ENCODE measurements at places on chromosomes 12 and 14. TPM values are rescaled to one million over a fixed set of nuclear protein-coding genes. Genes with fewer than 3 reads are reported as not detected.

MMP17 gene
- not detected for total RNA-seq

TAS2R13 gene
- total RNA-seq, result 0.16 TPM

RNASE2 gene
- not detected for total RNA-seq

PPP4R4 gene
- 0.03 TPM for total RNA-seq

DNA sequence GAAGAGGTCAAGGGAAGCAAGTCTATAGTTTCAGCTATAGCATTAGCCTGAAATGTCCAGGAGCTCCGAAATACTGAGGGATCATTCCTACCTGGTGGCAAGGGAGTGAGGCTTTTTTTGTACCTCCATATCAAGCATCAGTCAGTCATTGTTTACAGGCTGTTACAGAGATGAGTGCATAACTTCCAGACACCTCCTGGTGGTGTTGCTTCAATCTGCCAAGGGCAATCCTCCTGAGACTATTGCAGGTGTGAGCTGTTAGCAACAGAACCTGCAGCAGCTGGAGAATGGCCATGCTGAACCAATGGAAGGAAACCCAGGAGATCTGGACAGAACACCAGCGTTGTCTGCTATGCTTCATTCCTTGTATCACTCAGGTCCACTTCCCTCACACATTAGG is 80.0 kb upstream of the SLC8A3 start:
- no peak for DNase-seq

DNA sequence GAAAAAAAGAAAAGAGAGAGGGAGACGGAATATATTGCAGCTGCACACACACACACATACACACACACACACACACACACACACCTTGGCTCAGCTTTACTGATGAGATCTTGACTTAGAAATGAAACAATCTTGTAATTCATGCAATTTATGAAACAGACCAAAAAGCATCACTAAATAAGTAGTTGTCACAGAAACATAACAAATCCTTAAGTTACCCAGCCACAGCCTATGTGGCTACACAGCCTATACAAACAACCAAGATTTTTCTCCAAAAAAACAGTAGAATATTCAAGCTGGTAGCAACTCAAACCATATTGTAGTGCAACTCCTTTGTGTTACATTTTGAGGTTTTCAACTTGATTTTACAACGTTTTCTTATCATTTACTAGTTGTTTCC is 37.9 kb upstream of the GNG2 start:
- DNase-seq, result no peak

DNA sequence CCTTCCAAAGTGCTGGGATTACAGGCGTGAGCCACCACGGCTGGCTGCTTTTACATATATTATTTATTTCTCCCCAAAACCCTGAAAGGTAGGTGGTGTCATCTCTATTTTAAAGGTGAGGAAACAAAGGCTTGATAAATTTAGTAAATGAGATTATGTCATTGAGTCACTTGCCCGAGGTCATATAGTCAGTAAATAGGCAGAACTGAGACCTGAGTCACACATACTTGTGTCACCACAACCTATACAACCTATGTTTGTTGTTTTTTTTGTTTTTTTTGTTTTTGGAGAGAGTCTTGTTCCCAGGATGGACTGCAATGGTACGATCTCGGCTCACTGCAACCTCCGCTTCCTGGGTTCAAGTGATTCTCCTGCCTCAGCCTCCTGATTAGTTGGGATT is 12.8 kb downstream of the TSFM start:
- no peak for DNase-seq

- no peak for DNase-seq
Observed at GRCh38 chr12:102478405-102479098, 1.8 kb downstream of the IGF1 start.

DNA sequence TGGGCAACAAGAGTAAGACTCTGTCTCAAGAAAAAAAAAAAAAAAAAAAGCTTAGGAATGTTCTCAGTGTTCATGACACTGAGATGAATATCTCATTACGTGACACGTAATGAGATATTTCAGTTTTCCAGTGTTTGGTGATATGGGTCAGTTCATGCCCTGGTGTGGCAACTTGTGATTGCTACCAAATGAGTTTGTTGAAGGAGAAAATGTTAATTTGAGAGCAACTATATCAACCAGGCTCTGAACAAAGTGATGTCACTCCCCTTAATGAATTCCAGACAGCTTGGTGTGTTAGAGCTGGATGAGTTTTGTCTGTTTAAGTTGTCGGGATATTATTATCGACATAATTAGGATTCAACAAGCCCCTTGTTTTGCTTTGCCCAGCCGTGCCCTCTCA is 211.7 kb downstream of the DPF3 start:
- no peak for DNase-seq

DNA sequence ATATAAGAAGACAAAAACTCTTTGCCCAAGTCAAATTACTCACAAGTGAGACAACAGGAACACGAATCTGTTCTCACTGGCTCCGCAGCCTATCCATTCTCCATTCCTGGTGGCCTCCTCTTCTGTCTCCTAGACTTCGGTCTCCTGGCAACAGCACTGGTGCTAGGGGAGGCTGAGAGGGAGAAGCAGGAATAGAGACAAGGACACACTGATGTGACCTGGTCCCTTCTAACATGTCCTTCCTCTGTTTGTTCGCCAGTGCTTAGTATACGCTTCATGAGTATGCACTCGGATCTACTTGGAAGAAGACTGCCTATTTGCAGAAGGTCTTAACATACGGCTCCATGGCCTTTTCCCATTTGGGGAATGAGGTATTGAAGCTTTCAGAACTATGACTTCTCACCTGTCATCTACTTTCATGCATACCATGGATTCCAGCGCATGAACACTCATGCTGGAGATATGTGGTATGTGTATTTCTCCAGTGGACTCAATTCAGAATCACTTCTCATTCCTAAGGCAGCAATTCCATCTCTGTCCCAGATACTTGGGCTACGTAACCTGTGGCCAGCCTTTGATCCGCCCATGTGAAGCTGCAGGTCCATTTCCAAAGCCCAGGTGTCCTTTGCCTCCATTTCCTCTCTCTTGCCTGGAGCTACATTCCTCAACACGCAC is 33.9 kb downstream of the BHLHE41 start:
- DNase-seq, result peak; percentile 51

- DNase-seq, result peak; percentile 75
Observed at GRCh38 chr12:67788118-67788517, 139.6 kb downstream of the DYRK2 start.

- no peak for DNase-seq
Observed at GRCh38 chr12:61111218-61111617, 1149.0 kb upstream of the USP15 start.

DNA sequence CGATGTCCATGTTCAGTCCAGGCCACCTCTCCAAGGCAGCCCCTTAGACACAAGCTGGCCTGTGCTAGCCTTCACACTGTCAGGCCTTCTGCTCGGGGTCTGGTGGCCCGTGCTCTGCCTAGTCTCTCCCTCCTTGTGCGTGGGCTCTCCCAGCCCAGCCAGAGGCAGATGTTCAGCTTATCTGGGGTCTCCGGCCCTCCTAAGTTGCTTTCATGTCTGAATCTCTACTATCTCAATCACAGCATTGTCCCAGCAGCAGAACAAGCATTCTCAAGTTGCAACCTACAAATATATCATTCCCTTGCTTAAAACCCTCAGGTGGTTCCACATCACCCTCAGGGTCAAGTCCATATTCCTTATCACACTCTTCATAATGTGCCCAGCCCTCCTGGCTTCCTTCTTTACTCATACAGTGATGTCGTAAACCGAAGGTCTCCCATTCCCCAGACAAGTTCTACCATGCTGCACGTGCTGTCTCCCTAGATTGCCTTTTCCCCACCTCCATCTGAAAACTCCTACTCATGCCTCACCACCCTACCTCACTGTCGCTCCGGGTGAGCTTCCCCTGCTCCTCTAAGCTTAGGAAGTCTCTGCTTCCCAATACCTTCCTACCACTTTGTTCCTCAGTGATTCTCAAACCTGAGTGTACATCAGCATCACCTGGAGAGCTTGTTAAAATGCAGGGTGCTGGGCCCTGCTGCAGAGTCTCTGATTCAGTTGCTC is 1.5 kb downstream of the KRT73 start:
- DNase-seq, result no peak

- DNase-seq, result no peak
Observed at GRCh38 chr14:60317609-60318008, 68.6 kb downstream of the PPM1A start.

DNA sequence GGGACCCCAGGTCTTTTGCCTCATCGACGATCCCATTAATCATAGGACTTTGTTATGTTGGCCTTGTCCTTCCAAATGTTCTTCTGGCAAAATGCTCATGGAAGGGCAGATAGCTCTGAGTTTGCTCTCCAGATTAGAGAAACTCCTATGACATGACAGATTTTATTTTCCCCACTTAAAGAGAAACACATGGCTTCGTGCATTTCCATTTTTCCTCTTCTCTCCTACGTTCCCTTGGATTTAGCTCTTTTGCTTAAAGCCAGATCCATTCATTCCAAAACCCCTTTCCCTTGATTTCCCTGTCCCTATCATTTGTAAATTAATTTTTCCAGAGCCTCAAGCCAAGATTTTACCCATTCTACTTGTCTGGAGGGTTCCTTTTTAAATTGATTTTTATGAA is 2.9 kb downstream of the PRIMA1 start:
- no peak for DNase-seq

DNA sequence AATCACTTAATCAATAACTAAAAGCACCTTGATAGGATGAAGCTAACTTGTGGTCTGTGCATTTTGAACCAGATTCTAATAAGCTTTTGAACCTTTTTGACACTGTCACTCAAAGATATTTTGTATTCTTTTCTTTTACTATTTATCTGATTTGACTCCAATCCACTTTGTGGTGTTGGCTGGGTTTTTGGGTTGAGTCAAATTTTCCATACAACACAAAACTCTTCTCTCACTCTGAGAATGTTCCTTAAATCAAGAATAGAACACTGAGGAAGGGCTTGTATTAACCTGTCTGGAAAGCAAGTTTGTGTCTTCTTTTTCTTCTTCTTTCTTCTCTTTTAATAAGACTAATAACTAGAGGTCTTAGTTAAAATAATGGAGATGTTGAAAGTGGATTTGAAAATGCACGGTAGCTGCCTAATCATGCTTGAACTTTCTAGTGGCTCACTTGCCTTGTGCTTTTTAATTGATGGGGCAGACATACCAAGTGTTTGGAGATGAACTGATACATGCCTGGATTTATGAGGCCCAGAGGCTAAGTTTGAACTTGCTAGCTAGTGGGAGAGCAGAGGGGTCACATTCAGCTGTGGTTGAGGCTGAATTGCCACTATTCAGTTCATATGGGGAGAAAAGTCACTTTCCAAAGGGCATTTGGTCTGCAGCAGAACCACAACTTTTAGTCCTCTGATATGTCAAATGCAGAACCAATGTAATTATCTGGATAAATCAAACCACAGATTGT is 93.5 kb upstream of the PTHLH start:
- no peak for DNase-seq

DNA sequence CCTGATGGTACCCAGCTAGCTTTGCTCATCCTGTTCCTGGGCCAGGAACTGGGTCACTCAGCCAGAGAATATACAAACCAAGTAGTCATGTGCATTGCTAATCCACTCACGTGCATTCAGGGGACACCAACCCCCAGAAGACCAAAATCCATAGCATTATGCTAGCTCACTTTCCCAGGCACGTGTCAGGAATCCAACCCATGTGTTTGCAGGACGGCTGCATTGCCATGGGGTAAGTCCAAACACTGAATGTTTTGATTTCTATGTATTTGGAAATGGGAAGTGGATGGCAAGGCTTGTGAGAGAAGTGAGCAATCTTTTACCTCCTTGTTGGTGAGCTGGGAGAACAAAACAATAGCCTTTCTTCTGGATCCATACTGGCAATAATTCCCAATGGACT is 87.1 kb upstream of the FOXN3 start:
- no peak for DNase-seq

DNA sequence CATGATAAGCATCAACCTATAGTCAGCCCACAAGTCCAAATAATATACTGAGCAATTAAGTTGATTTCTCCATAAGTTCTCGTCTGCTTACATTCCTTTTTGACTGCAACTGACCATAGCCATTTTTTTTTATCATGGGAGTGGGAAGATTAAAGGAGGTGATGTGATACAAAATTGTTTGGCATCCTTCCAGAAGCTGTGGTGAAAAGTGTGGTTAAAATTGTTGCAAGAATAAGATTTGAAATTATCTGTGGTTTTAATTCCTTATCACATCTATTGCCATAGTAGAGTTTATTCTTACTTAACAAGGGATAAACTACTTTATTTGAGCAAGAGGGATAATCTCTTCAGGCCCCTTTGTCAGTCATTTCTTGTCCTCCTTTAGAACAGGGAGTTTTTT is 50.7 kb downstream of the LIN52 start:
- DNase-seq, result no peak

GRCh38 chr12:23063206-23063605 is 438.2 kb downstream of the ETNK1 start:
- no peak for DNase-seq

DNA sequence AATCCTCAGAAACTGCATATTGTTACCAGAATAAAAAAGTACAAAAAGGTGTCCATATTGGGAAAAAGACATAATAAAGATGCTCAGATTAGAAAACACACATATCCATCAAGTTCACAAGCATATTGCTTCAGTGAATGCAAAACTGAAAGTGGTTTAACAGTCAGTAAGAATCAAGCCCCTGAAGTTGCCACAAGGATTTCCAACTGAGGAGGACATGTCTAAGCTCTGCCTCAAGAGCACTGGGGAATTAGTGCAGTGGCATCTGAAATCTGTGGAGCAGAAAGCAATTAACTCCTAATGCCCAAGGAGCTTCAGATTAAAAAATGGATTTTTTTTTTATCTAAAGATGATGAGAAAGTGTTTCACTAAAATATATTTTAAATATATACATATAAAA is 113.2 kb downstream of the DENND5B start:
- no peak for DNase-seq

DNA sequence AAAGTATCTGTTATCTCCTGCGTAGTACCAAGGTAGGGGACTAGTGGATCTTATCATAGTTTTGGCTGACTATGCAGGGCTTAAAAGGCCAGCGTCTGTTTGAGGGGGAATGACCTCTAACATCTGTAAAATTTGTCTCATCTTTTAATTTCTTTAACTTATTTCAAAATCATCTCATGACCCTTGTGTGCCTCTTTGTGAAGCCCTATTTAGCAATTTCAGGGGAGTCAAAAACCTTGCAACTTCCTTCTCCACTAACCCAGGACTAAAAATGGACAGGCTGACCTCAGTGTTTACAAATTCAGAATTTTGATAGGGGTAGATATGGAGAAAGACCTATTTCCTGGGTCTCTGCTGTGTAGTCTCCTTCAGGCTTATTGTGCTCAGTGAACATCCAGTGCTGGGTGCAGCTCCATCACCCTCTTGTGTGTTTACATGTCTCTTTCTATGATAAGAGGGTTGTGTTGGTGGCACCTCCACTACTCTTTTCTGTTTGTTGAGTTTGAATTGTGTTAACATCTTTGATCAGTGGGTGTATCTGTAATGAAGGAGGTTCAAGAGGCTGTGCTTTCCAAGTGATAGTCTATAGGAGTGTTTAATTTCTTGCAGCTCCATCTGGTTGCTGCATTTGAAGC is 14.3 kb downstream of the NECAP1 start:
- no peak for DNase-seq

DNA sequence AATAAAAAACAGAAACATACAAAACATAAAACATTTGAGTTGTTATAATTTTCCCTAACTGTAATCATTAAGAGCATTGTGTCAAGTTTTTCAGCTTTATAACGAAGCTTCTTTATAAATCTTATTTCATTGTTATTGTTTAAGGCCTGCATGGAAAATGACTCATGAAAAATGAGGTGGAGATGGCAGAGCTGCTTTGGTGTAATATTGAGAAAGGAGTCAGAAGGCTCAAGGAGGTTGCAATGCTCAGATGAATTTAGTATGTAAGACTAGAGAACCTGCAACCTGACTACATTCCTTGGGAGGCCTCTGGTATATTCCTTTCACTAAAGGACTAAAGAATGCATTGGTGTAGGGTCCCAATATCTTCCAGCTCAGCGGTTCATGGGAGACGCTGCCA is 61.5 kb downstream of the TMEM30B start:
- no peak for DNase-seq

- DNase-seq, result no peak
Observed at GRCh38 chr14:69260190-69260860, 367 bp downstream of the GALNT16 start.
